Stimulated activated CD4-positive, alpha-beta T cell treated with anti-CD3 and anti-CD28 coated beads, Interleukin-1b, Interleukin-23, amount 100 ng/mL, for 1 hour (primary cell): ENCODE measurements at places on chromosomes 3 and 15.

DNA sequence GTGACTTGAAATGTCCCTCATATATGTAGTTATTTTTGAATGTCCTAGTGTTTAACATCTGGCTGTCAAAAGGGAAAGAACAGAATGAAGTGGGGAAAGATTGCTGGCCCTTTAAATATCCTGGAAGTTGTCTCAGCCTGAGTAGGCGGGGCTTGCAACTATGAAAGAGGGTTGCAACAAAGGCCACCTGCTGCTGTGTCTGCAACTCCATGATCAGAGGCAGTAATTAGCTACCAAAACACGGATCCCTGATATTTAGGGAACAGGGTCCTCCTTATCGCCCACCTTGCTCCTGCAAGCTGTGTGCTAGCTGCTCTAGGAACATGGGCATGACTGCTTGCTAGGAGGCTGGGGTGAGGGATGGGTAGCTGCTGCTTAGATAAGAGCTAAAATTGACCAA is 100.2 kb upstream of the CFAP20DC start:
- DNase-seq = no peak

- no peak for DNase-seq
Measured at GRCh38 chr15:58229297-58229768, 91.2 kb downstream of the AQP9 start.

GRCh38 chr15:92028389-92028724 is 174.8 kb downstream of the SLCO3A1 start:
- no peak for DNase-seq

GRCh38 chr3:15779111-15779510 is 18.7 kb downstream of the ANKRD28 start:
- no peak for DNase-seq

DNA sequence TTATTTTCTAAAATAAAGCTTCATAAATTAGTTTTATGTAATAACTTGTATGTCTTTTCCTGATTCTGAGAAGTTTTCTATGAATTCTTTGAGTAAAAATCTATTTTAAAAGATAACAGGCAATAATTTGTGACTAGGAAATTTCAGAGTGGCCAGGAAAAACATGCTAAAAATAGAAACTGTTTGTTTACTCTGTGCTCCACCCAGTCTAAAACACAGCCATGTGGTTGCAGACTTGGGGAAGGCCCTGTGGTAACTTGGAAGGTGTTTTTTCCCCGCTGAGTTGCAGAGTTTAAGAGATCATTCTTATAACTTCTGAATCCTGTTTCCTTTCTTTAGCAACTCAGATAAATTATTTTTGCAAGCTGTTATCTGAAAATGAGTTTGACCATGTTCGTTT is 21.9 kb downstream of the PLCL2 start:
- no peak for DNase-seq

DNA sequence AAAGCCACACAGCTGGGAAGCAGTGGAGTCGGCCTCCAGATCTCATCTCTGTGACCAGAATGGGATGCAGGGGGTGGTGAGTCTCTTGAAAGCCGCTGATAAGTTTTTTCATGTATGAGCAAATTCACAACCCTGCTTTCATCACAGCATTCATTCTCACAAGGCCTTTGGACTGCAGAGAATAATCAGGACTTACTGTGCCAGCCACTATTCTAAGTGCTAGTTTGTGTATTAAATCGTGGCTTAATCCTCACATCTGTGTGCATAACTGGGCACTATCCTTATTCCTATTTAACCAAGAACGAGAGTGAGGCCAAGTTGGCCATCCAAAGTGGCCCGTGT is 64.2 kb upstream of the POLG start:
- no peak for DNase-seq

DNA sequence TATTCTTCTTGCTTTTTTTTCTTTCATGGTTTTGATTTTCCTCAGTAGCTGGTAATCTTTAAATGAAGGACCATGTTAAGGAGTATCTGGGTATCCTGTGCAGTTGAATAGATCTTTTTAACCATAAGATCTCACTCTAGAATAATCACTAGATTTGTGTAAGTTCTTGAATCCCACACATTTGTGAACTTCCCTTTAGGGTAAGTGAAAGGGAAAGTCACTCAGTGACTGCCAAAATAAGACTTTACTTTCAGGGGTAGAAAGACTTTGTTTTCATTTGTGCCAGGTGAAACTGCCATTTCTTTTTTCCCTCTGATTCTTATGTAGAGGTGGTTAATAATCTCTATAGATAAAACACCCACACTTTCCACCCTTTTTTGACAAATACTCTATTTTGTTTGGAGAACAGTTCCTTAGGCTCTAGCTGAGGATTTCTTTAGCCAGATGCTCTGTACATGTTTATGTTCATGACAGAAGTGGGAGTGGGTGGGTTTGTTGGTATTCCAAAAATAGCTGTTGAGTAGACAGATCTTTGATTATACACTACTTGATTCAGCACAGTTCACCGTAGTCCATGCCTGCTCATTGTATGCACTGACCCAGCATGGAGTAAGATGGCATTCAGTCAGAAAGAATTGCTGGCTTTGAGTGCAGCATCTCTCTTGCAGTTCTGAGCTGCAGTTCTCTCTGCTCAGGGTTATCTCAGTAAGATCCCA is 28.5 kb downstream of the LRRC49 start:
- no peak for DNase-seq

DNA sequence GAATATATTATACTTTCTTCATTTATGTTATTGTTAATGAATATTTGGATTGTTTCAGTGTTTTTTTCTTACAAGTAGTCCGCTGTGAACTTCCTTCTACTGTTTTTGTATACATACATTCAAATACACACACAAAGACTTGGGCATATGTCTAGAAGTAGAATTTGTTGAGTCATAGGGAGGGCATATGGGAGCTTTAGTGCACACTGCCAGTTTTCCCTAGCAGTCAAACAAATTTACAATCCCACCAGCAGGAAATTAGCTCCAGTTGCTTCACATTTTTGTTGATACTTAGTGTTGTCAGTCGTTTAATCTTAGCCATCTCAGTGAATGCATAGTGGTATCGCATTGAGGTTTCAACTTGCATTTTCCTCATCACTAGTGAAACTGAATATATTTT is 492.3 kb downstream of the DIPK2A start:
- no peak for DNase-seq

GRCh38 chr15:38514601-38515000 is 50.0 kb downstream of the RASGRP1 start:
- no peak for DNase-seq

DNA sequence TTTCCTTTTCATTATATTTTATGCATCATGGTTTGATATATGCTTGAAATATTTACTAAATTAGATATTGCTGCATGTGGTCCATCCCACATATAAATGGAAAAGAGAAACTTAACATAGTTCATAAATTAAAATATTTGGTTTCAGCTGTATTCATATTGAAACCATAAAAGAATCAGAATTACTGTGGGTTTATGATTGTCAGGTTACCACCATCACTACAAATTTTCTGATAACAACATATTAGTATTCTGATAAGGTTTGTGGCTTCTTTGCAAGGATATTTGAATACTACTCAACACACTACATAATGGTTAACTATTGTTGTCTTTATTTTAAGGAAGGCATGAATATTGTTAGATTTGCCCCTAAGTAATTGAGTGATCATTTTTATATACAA is 235.5 kb downstream of the UBE2E2 start:
- DNase-seq = no peak

DNA sequence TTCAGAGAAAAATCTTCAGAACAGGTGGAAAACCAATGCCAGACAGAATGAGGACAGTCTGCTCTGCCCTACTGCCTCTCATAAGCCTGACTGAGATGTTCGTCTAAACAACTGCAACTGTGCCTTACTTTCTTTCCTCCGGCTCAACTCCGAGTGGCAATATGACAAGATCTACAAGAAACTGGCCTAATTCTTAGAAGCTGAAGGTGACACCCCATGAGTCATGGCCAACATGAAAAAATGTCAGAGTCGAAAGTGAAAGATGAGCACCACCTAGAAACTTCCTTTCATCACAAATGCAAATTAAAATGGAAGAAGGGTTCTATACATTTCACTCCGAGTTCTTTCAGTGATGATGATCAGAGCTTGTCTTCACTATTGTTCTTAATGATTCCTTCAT is 12.9 kb downstream of the PCYT1A start:
- no peak for DNase-seq
